ENCODE measurements at places on chromosomes 2 and 18.

DNA sequence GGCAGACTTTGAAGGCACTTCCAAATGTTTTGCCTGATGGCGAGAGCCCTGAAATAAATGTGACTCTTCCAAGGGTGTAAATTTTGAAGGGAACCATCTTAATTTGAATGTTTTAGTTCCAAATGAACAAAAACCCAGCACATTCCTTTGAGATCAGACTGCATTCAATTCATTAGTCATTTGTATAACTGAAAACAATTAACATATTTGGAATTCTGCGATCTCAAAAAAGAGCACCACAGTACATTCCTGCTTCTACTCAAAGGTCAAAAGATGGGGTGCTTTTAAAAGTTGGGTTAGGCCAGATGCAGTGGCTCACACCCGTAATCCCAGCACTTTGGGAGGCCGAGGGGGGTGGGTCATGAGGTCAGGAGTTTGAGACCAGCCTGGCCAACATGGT, 38.2 kb upstream of the CHRNA1 start:
- DNase-seq, result no peak

- DNase-seq, result no peak
Measured at GRCh38 chr2:77778917-77779316, 256.7 kb upstream of the LRRTM4 start.

DNA sequence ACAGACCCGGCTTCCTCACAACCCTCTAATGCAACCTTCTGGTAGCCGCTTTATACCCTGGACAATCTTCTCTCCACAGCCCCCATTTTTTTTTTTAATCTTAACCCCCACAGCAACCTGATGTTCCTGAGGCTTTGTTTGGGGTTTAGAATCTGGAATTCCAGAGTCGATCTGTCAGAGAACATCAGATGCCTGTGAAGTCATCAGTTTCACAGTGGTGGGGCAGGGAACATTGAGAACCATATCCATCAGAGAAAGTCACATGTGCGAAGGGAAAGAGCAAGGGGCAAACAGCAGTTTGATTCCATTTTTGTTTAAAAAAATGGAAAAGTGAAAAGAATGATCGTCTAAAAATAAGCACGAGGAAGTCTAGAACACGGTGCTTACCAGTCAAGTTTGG, 20.6 kb downstream of the NPAS2 start:
- DNase-seq, result no peak

GRCh38 chr2:180385601-180386201, 378.6 kb upstream of the CWC22 start:
- no peak for DNase-seq

DNA sequence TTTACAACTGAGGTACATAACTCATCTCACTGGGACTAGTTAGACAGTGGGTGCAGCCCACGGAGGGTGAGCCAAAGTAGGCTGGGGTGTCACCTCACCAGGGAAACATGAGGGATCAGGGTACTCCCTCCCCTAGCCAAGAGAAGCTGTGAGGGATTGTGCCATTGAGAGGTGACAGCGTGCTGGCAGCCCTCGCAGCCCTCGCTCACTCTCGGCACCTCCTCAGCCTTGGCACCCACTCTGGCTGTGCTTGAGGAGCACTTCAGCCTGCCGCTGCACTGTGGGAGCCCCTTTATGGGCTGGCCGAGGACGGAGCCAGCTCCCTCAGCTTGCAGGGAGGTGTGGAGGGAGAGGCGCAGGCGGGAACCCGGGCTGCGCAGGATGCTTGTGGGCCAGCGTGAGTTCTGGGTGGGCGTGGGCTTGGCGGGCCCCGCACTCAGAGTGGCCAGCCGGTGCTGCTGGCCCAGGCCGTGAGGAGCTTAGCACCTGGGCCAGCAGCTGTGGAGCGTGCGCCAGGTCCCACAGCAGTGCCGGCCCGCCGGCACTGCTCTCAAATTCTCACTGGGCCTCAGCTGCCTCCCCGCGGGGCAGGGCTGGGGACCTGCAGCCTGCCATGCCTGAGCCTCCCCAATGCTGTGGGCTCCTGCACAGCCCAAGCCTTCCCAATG, 44.5 kb upstream of the FAM110C start:
- no peak for DNase-seq

- peak; percentile 61 for DNase-seq
Measured at GRCh38 chr2:50953021-50953420, 78.9 kb downstream of the NRXN1 start.

DNA sequence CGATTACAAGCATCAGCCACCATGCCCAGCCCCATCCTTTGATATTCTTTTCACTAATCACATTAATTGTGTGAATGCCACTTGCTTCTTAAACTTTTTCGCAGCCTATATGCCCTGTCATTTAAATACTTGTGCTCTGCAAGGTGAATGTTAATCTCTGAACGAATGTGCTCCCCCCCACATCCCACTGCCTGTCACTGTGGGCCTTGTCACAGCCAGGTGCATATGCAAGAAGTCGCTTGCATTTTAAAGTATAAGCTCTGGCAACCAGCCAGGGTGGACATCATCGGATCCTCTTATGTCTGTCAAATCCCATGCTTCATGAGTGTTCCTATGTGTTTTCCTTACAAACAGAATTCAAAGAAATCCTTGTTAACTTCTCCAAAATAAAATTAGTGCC, 304.4 kb downstream of the GALR1 start:
- DNase-seq, result no peak

DNA sequence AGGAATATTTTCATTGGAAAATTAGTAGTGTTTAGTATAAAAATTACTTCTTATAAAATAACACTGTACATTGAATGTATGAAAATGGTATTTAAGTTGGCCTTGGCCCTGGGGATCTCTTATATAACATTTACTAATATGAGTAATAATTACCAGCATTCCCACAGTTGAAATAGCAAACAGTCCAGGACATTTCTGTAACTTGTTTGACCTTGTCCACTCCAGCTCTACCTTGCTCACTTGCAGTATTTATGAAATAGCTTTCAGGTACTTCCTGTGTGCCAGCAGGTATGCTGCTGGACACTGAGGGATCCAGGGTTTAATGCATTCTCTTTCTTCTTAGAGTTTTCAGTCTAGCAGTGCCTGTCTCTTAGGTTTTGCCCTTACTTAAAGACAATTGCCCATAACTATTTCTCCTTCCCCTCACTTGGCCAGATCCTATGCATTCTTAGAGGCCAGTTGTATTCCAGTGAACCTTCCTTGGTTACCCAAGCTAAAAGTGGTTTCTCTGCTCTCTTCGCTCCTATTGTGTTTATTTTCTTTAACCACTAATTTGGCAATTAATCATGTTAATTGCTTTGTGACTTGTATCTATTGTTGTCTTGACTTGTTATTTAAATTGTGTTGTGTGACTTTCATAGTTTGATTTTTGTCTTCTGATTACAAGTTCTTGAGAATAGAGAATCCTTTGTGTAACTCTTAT, 25.9 kb downstream of the BABAM2 start:
- no peak for DNase-seq

- DNase-seq, result no peak
Measured at GRCh38 chr2:118292991-118293390, 204.7 kb downstream of the INSIG2 start.

DNA sequence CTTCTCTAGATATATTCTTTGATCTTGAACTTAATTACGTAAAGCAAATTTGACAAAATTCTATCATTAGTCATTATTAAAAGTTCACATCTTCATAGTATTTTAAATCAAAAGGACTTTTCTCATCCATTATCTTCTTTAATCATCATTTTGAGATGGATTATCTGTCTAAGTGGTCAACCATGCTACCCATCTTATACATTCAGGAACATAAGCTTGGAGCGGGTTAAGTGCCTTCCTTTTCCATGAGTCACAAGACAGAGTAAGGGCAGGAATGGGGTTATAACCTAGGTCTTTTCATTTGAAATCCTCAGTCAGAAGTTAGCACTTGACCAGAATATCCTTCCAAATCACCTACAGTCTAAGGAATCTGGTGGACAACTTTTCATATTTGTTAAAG, 297.1 kb downstream of the TCF4 start:
- peak; percentile 8 for DNase-seq

- DNase-seq, result no peak
Measured at GRCh38 chr18:26502823-26503222, 45.5 kb downstream of the KCTD1 start.

DNA sequence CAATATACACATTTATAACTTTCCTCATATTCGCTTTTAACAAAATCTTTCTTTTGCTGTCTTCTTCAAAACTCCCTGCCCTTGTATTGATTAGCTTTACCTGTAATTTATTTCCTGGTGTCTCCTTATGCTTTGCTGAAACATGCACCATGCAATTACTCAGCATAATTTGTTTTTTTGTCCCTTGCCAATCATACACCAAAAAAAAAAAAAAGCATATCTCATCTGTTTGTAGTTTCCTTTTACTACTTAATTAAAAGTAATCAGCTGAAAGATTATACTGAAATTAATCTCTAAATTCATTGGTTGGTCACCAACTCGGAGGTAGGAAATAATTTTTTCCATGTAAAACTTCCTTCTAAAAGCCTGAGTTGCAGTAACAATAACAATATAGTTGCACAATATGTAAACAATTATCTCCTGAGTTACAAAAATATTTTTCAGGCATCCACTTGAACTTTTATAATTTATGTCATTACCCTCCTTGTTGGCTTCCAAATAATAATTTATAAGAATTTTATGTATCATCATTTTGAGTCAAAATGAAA, 53.0 kb upstream of the ROCK1 start:
- DNase-seq, result no peak

GRCh38 chr2:10787176-10787968, 25.2 kb downstream of the PDIA6 start:
- no peak for DNase-seq

DNA sequence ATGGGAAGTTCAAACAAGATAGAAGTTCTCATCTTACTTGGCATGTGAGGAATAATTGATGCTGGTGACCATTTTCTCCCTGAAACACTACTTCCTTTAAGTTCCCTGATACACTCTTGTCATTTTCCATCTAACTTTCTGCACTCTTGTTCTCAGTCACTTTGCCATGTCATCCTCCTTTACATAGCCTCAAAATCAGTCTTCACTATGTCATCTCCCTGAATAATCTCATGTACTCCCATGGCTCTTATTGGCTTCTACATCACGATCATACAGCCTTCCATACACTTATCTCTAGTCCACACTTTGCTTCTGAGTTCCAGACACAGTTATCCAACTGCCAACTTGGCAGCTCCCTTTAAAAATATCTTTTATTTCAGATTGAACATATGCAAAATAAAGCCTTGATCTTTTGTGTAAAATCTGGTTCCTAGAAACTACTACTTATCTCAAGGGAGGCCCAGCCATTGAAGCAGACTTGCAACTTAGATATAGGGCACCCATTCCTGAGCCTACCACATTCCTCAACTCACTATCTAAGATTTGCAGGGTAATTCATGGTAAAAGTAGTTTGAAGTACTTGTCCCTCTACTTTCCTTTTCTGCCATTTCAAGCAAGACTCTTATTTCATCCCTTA, 1070.2 kb upstream of the NXPH2 start:
- no peak for DNase-seq

DNA sequence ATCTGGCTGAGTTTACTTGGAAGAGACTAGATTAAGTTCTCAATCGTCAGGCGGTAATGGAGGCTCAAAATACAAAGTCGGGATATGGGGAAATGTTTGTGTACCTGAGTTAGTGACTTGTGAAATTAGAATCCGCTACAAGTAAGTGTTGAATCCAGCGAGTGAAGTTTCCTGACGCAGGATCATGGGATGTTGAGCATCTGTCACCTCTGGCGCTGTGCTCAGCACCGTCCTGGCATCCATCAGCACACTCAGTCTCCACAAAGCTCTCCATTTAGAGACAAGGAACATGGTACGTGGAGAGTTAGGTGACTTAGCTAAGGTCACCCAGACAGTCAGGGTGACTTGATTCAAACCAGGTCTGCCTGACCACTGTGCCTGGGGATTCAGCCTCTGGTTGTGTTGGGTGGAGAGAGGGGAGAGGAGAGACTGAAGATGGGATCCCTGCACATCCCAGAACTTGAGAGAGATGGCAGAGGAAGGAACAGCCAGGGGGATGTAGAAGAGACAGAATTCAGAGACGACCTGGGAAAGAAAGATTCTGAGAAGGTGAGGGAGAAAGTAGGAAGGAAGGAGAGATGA, 251.2 kb downstream of the ACKR3 start:
- no peak for DNase-seq
